ENCODE measurements at places on chromosomes 6 and 20. TPM values are rescaled to one million over a fixed set of nuclear protein-coding genes. Genes with fewer than 3 reads are reported as not detected.

FLOT1 gene
- 180 TPM for total RNA-seq

HTR1E gene
- not detected for total RNA-seq

CLVS2 gene
- total RNA-seq = not detected

PRKN gene
- total RNA-seq = 0.89 TPM

SMIM28 gene
- not detected for total RNA-seq

SPACA1 gene
- total RNA-seq = not detected

ECT2L gene
- not detected for total RNA-seq

TMC2 gene
- total RNA-seq = not detected

RAB32 gene
- total RNA-seq = 117 TPM

IP6K3 gene
- total RNA-seq = 7.9 TPM

BHLHE23 gene
- total RNA-seq = not detected

LPIN3 gene
- total RNA-seq = 11.6 TPM

PFDN6 gene
- 95.1 TPM for total RNA-seq

CST5 gene
- not detected for total RNA-seq

CHRNA4 gene
- total RNA-seq = not detected

ANKEF1 gene
- 2.4 TPM for total RNA-seq

RIPPLY2 gene
- total RNA-seq = 0.74 TPM

ARMH2 gene
- not detected for total RNA-seq

OSBPL2 gene
- total RNA-seq = 11.9 TPM

CGA gene
- total RNA-seq = not detected

RAD21L1 gene
- total RNA-seq = not detected

ADGRF4 gene
- not detected for total RNA-seq

RBBP8NL gene
- not detected for total RNA-seq

TEAD3 gene
- total RNA-seq = 27.9 TPM

FAM83B gene
- total RNA-seq = 0.15 TPM

AVP gene
- total RNA-seq = not detected

EYA2 gene
- total RNA-seq = 1.0 TPM

SLC17A2 gene
- total RNA-seq = not detected

PSMB8 gene
- total RNA-seq = 26.2 TPM

BACH2 gene
- 2.0 TPM for total RNA-seq

SMIM29 gene
- 61.7 TPM for total RNA-seq
